ENCODE measurements at places on chromosomes 3 and 15.
A peak's percentile ranks its signal among the peaks of the same experiment; 100 is the strongest.

DNA sequence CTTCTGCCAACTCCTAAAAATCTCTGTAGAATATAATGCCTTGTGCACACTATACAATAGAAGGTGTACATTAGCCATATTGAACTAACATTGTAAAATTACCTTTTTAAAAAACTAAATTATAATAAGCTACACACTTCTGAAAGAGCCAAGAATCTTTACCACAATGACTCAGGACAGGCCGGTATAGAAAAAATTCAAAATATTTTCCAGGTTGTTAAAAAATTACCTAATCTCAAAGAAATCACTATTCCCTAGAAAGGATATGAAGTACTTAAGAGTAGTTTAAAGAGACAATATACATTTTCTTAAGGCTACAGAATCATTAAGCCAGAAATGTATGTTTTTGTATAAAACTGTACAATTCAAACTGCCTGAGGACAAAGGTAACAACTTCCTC, 48.5 kb downstream of the TJP1 start:
- DNase-seq: no peak

DNA sequence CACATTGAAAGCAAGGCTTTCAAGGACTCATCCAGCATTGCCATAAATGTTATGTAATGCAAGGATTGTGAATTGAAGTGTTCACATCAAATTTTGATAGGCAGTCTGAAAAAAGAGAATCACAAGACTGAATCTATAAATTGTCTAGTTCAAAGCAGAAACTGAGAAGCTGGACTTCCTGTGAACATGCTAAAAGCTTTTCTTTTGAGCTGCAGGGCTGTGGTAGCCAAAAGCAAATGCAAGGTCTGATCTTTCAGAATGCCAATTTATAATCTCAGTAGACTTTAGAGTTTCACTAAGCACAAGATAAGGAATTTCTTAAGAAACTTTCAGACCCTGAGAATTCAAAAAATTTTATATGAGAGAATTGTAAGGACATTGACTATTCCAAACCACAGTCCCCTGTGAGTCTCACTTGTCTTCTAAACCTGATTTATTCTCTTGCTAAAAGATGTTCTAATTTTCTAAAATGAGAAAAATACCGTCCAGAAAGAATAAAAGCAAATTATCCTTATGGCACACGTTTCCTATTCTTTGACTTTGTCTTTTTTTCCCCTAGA, 1700.3 kb downstream of the OTOL1 start:
- no peak for DNase-seq

GRCh38 chr15:75706682-75706954, 6.0 kb downstream of the CSPG4 start:
- DNase-seq: no peak

DNA sequence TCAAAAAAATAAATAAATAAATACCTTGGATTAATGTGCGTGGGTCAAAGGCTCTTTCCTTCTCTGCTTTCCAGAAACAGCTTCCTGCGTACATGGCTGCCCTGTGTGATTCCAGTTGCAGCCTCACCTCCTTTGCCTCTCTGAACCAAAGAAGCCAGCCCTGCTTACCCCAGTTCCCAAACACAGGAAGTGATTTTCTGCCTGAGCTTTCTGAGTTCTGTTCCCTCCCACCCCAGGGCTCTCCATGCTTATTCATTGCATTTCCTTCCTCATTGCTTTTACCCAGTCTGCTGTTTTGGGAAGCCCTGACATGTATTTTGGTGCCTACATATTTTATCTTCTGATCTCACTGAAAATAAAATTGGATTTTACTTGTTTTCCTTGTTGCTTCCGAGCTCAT, 15.4 kb downstream of the ZSCAN2 start:
- DNase-seq: no peak

- no peak for DNase-seq
These were observed 73.6 kb upstream of the ACAD9 start for GRCh38 chr3:128805772-128806171.

- DNase-seq: no peak
These were observed 178.0 kb upstream of the TMCO5A start for GRCh38 chr15:37756407-37756806.

DNA sequence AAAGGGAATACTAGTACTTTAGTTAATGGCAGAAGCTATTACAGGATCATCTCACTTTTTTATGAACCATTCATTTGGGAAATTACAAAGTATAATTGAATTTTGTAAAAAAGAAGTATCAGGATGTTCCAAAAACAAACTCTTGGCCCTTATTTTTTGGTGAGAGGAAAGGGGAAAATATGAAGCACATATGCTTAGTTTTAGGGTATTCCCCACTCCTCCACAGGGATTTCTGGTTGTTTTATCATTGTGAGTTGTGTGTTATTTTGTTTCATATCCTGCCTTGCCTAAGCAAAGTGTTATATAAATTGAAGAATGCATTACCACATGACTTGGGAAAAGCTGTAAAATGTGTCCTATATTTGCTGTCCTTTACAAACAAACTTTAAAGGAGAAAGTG, 227.0 kb downstream of the FMN1 start:
- no peak for DNase-seq

DNA sequence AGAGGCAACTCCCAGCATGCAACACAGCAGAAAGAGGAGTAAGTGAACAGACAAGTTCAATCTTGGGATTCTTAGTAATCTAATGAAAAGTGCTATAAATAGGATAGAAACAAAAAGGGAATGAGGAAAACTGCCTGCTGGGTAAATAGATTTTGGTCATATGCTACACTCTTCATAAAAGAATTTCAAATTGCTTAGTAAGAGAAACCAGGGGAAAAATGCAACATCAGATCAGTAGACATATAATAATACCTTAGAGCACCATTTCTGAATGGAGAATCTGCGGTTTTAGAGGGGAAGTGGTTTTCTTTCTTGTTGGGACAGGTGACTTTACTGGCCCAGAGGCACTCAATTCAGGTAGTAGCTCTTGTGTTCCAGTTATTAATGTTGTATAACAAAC, 13.4 kb upstream of the TBC1D5 start:
- peak; percentile 25 for DNase-seq

GRCh38 chr3:150469931-150470740, 62.0 kb downstream of the TSC22D2 start:
- DNase-seq: no peak

DNA sequence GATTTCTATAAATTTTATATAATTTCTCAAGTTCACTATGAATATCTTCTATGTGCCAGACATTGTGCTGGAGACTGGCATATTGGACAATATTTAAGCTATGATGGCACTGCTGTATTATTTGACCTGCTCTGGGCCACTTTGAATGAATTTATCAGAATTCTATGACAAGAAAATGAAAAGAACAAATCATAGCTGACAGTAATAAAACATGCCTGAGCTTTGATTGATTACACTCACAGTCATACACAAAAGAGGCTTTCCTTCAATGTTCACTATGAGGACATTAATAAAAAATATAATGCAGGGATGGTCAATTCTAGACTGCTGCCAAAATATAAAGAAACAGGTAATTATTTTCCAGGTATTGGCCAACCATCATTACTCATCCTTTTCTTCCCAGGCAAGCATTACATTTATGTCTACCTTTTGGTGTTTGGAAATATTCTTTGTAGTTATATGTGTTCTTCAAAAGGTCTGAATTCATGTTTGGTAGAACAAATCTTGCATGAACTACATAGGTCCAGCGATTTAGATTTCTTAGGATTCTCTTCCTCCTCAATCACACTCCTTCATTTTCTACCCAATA, 81.0 kb upstream of the ALCAM start:
- DNase-seq: no peak

DNA sequence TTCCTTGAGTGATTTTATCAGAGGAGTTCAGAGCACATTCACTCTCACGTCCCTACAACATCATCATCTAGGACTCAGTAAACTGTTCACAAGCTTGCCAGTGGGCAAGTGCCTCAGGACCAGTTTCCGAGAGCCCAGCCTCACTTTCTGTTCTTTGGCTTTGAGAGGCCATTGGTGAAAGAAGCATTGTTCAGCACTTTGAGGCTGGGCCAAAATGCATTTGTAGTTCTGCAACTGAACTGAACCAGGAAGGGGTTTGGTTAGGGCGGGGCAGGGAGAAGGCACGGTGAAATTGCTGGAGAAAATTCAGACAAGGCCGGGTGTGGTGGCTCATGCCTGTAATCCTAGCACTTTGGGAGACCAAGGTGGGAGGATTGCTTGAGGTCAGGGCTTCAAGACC, 222.1 kb upstream of the CHRM5 start:
- no peak for DNase-seq

GRCh38 chr3:101954936-101955335, 105.6 kb downstream of the NFKBIZ start:
- no peak for DNase-seq

DNA sequence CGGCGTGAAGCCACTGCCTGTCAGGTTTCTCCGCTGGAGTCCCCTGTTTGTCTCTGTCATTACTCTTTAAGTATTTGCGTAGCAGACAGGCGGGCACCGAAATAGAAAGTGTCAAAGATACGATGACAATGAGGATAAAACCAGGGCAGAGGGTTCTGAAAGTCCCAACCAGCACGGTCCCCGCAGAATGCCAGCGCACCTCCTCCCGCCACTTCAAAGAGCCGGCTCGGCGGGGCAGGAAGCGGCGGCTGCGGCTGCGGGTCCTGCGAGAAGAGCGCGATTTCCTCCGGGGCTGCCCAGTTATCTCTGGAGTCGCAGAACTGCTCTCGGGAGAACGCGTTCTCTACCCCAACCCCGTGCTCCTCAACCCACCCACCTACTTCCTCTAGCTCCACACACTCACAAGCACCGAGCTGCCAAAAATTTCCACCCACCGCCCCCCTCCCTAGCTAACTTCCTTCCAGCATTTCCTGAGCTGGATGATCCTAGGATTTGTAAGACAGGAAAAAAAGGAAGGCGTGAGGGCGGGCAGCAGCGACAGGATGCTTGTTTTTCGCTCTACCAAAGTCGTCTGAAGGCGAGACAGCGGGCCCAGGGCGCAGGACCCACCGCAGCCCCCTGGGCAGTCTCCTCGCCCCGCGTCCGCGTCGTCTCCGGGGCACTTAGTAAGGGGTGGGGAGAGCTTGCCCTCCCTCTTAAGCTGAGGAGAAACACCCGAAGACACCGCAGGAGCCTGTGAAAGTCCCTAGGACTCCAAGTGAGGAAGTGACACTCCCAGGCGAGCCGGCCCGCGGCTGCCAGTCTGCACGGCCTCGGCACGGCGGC, at the start of gene ARHGAP31:
TSS of gene ARHGAP31 (plus strand) at position 513 of the 825 bp plus-strand sequence. CDS start 522 bp downstream, outside the sequence.
- DNase-seq: peak; percentile 87

- DNase-seq: peak; percentile 77
These were observed 24.7 kb downstream of the LOXL1 start for GRCh38 chr15:73950831-73951561.

GRCh38 chr15:99731336-99732123, 1.7 kb downstream of the LYSMD4 start:
- DNase-seq: no peak

DNA sequence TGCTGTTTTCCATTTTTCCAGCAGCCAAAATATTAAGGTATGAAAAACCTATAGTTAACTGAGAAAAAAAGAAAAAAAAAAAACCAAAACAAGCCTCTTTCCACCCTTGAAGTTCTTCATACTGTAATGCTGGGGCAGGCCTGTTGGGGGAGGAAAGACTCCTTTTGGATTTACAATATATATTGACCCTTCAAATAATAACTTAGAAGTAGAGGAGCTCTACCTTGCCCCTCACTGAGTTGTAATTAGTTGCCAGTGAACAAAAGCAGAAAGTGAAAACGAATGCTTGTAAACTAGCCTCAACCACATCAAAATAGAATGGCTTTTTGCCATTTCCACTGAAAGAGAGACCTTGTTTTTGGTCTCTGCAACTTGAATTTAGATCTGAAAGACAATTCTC, 326.6 kb downstream of the NR2F2 start:
- DNase-seq: no peak

GRCh38 chr3:64311424-64312061, 86.3 kb upstream of the PRICKLE2 start:
- no peak for DNase-seq

GRCh38 chr15:93088200-93088980, 621 bp downstream of the RGMA start:
- no peak for DNase-seq

DNA sequence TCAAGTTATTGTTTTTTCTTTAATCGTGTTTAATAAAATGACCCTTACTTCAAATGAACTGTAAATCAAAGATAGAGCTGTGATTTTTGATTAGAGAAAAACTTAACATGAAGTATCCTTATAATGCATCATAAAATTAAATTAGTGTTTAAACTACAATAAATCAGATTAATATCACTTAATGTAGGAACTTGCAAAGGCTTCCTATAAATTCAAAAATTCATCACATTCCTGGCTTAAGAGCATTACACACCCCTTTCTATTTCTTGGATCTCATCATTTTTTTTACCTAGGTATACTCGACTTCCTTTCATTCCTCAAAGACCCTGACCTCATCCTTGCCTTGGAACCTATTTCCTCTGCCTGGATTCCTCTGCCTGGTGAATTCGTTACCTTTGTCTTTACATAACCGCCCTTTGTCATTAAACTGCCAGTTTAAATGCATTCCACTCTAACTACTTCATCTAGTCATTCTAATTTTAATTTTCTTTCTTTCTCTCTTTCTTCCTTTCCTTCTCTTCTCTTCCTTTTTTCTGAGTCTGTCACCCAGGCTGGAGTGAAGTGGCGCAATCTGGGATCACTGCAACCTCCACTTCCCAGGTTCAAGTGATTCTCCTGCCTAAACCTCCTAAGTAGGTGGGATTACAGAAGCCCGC, 1244.5 kb downstream of the OTOL1 start:
- no peak for DNase-seq

GRCh38 chr3:56422316-56422715, 46.0 kb downstream of the ERC2 start:
- DNase-seq: no peak

DNA sequence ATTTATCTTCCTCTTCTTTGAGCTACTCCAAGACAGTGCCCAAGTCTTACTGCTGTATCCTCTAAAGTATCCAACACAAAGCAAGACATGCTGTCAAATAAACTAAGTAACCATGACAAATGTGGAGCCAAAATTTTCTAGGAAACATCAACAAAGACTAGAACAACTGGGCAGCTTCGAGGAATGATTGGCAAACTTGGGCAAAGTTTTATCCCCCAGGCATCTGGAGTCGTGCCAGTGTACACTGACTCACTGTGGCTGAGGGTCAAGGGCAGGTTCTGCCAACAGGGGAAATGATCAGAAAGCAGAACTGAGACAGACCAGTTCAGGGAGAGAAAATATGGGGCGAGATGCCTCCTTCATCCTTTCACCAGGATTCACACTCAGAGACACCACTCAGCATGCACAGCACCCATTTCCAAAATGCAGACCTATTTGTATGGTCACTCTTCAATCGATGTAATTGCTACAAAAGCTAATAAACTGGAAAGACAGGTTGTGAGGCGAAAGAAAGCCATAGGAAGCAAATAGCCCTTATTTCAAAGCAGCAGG, 65.8 kb downstream of the MB21D2 start:
- DNase-seq: peak; percentile 72

Data from GM12865 (cell line).